ENCODE measurements at places on chromosomes 7 and 10. TPM values are rescaled to one million over a fixed set of nuclear protein-coding genes. Genes with fewer than 3 reads are reported as not detected.

MSS51 gene
- total RNA-seq: 4.4 TPM

KIAA1217 gene
- total RNA-seq: 2.3 TPM

FBXL13 gene
- total RNA-seq: 0.43 TPM

CHST3 gene
- not detected for total RNA-seq

GIMAP8 gene
- 10.2 TPM for total RNA-seq

GRCh38 chr10:24622781-24623301 is 100.8 kb downstream of the ARHGAP21 start:
- peak overlapping the region; percentile 52 for H3K27ac ChIP-seq
- H3K4me3 ChIP-seq: no peak overlapping the region

DNA sequence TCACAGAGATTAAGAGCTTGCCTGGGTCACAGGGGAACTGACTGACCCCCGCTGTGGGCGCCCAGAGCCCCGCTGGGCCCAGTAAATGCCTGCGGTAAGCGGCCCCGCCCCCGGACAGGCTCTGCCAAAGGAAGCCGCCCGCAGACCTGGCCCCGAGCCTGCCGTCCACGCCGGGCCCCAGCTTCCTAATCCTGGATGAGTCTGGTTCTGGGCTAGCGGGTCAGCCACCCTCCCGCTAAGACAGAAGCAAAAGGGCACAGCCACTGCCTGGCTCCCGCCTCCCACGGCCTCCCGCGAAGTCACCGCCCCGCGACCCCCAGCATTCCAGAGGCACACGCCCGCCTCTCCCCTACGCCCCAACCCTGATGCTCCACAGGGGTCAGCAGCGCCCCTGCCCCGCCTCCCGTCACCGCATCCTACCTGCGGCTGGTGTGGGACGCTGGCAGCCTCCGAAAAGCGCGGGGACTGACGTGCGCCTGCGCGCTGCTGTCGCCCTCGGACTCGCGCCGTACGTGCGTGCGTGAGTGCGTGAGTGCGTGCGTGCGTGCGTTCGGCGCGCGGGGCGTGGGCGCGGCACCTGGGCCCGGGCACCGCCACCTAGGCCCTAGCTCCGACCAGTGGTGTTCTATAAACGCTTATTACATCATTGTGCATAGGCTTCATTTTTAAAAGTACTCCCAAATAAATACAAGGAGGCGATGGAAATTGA is at the start of gene FIGNL1:
FIGNL1 (minus strand) TSS at position 470 of the 709 bp plus-strand sequence. CDS start 3,063 bp downstream, outside the sequence.
- DNase-seq: peak; percentile 87
- peak within 1 kb of the TSS; percentile 69 for H3K4me3 ChIP-seq
- peaks cover 19% of the 10 kb centered on the region for H3K36me3 ChIP-seq
- H3K27ac ChIP-seq: peak within 1 kb of the TSS; percentile 32
- peaks cover 10% of the 10 kb centered on the region for H3K4me1 ChIP-seq

GRCh38 chr10:94916423-94916822 is 22.0 kb upstream of the CYP2C9 start:
- H3K4me1 ChIP-seq: no peaks in the 10 kb centered on the region
- H3K27me3 ChIP-seq: no peaks in the 10 kb centered on the region
- DNase-seq: no peak
- H3K4me3 ChIP-seq: no peak overlapping the region
- no peaks in the 10 kb centered on the region for H3K36me3 ChIP-seq
- H3K27ac ChIP-seq: no peak overlapping the region

DNA sequence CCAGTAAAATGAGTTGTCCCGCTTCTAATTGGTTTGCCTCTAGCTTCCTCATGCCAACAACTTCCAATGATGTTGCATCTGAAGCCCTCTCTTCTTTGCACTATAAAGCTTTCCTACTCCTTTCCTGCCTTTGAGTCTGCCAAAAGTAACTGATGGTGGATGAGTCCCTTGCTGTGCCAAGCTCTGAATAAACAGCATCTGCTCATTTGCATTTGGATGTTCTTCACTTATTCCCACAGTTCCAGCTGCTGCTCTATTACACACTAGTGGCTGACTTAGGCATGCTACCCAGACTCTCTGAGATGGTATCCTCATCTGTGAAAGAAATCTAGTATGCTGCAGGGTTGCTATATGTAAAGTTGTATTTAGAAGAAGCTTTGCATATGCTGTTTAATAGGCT is 24.9 kb downstream of the SFR1 start:
- no peak for DNase-seq
- H3K4me1 ChIP-seq: no peaks in the 10 kb centered on the region
- H3K4me3 ChIP-seq: no peak overlapping the region
- H3K27ac ChIP-seq: no peak overlapping the region
- H3K27me3 ChIP-seq: peaks cover 28% of the 10 kb centered on the region

DNA sequence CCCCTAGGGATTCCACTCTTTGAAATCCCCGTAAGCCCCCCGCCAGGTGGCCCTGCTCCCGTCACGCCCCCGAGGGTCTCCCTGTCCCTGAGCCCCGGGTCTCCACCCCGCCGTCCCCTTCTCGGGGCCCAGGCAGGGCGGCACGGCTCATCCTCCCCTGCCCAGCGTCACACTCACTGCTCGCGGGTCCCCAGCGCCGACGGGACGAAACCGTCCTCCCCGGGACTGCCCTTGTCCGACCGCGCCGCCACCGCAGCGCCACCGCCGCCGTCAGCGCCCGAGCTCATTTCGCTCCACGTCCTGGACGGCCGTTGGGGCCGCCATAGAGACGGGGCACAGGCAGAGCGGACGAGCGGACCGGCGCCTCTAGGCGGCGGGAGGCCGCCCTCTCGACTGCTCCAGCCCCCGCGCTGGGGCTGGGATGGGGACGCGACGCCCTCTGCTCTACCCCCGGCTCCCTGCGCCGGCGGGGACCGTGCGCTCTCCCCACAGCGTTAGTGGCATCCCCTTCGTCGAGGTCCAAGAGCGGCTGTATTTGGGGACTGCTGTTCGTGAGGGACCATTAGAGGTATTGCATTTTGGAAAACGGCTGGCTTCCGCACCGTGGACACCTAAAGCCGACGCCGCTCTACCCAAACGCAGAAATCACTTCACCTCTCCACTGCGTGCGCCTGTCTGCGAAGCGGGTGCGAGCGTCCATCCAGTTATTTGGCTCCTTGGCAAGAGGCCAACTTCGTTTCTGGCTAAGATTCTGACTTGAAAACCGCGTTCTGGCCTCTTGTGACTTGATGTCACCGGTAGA is at the start of gene EEF1AKMT2:
EEF1AKMT2 (minus strand) TSS at position 341 of the 802 bp plus-strand sequence; CDS start at position 287, 54 bp downstream.
- H3K4me3 ChIP-seq: peak within 1 kb of the TSS; percentile 97
- H3K27me3 ChIP-seq: peaks cover 4% of the 10 kb centered on the region
- peaks cover 6% of the 10 kb centered on the region for H3K36me3 ChIP-seq

- no peaks in the 10 kb centered on the region for H3K4me1 ChIP-seq
- H3K27me3 ChIP-seq: no peaks in the 10 kb centered on the region
- H3K4me3 ChIP-seq: no peak overlapping the region
- no peak for DNase-seq
- no peaks in the 10 kb centered on the region for H3K36me3 ChIP-seq
Measured at GRCh38 chr7:86411814-86412213, 231.9 kb upstream of the GRM3 start.

GRCh38 chr10:121058082-121058481 is 206.9 kb downstream of the WDR11 start:
- peaks cover 7% of the 10 kb centered on the region for H3K27me3 ChIP-seq
- no peak for DNase-seq
- no peaks in the 10 kb centered on the region for H3K4me1 ChIP-seq
- H3K4me3 ChIP-seq: no peak overlapping the region
- no peaks in the 10 kb centered on the region for H3K36me3 ChIP-seq

- no peaks in the 10 kb centered on the region for H3K36me3 ChIP-seq
- peaks cover 51% of the 10 kb centered on the region for H3K4me1 ChIP-seq
- H3K4me3 ChIP-seq: peak overlapping the region; percentile 86
- no peaks in the 10 kb centered on the region for H3K27me3 ChIP-seq
Measured at GRCh38 chr10:31929261-31930022, 811 bp upstream of the ARHGAP12 start.

GRCh38 chr10:131694781-131695495 is 205.9 kb upstream of the PPP2R2D start:
- peak; percentile 53 for DNase-seq
- H3K27ac ChIP-seq: no peak overlapping the region
- H3K4me3 ChIP-seq: no peak overlapping the region
- H3K27me3 ChIP-seq: peaks cover 17% of the 10 kb centered on the region

GRCh38 chr7:28955718-28956607 is 2.2 kb downstream of the TRIL start:
- DNase-seq: peak; percentile 64
- peaks cover 46% of the 10 kb centered on the region for H3K27me3 ChIP-seq
- H3K4me3 ChIP-seq: peak overlapping the region; percentile 52
- no peaks in the 10 kb centered on the region for H3K4me1 ChIP-seq
- no peak overlapping the region for H3K27ac ChIP-seq

DNA sequence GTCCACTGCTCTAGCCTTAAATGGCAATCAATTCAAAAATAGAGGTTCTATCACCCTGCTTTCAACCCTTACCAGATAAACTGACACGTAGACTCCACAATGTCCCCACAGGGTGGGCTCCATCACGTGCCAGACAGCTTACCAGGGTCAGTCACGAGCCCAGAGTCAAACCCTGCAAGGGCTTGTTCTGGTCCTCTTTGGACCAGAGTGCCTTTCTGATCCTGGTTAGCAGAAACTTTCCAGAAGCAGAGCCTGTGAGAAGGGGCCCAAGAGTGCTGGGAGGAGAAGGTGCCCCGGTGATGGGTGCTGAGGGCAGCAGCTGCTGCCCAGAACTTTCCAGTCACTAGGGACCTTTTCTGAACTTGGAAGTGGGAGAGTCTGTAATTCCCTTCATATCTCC is 354 bp upstream of the GIMAP5 start:
- peak overlapping the region; percentile 97 for H3K27ac ChIP-seq
- H3K4me3 ChIP-seq: peak overlapping the region; percentile 98
- H3K27me3 ChIP-seq: no peaks in the 10 kb centered on the region
- H3K4me1 ChIP-seq: peaks cover 68% of the 10 kb centered on the region

DNA sequence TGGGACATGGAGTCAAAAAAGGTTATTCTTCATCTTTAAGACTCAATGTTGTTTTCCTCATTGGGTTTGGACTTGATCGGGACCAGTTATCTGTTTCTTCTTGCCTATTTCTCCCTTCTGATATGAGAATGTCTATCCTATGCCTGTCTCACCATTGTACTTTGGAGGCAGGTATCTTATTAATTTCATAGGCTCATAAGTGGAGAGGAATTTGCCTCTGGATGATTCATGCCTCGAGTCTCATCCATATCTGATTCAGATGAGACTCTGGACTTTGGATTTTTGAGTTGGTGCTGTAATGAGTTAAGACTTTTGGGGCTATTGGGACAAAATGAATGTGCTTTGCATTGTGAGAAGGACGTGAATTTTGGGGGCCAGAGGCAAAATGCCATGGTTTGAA is 36.2 kb upstream of the CCDC7 start:
- no peak overlapping the region for H3K27ac ChIP-seq
- peaks cover 8% of the 10 kb centered on the region for H3K27me3 ChIP-seq
- H3K4me3 ChIP-seq: no peak overlapping the region

GRCh38 chr7:73908123-73908611 is 47.2 kb downstream of the TMEM270 start:
- DNase-seq: no peak
- H3K4me1 ChIP-seq: no peaks in the 10 kb centered on the region
- H3K4me3 ChIP-seq: no peak overlapping the region
- peaks cover 5% of the 10 kb centered on the region for H3K27me3 ChIP-seq
- no peak overlapping the region for H3K27ac ChIP-seq
- H3K36me3 ChIP-seq: no peaks in the 10 kb centered on the region

- no peak for DNase-seq
- H3K4me3 ChIP-seq: no peak overlapping the region
- no peaks in the 10 kb centered on the region for H3K4me1 ChIP-seq
- H3K36me3 ChIP-seq: no peaks in the 10 kb centered on the region
- H3K27me3 ChIP-seq: peaks cover 8% of the 10 kb centered on the region
Measured at GRCh38 chr10:1963341-1963740, 226.0 kb upstream of the ADARB2 start.

GRCh38 chr7:91193141-91193540 is 71.1 kb upstream of the FZD1 start:
- H3K4me3 ChIP-seq: no peak overlapping the region
- DNase-seq: no peak
- no peaks in the 10 kb centered on the region for H3K4me1 ChIP-seq
- H3K27me3 ChIP-seq: no peaks in the 10 kb centered on the region
- H3K36me3 ChIP-seq: no peaks in the 10 kb centered on the region
- H3K27ac ChIP-seq: no peak overlapping the region

DNA sequence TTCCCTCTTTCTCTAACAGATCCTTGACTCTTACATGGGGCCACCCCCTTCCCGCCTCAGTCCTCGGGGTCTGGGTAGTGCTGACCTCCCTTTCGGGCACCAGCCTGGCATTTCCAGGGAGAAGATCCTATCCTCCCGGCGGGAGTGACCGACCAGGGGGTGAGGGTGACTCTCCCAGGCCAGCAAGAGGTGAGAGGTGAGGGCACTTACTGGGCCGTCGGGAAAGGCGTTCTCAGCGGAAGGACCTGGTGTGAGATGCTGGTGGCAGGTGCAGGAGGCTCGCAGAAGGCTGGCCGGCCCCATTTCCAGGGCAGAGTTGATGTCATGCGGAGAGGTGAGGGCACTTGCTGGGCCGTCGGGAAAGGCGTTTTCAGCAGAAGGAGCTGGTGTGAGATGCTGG is 4.2 kb upstream of the FOXL3 start:
- no peaks in the 10 kb centered on the region for H3K4me1 ChIP-seq
- DNase-seq: no peak
- H3K36me3 ChIP-seq: no peaks in the 10 kb centered on the region
- no peak overlapping the region for H3K27ac ChIP-seq

- peaks cover 51% of the 10 kb centered on the region for H3K27me3 ChIP-seq
- H3K27ac ChIP-seq: no peak overlapping the region
- H3K36me3 ChIP-seq: no peaks in the 10 kb centered on the region
- DNase-seq: no peak
Measured at GRCh38 chr7:116433246-116433645, 66.3 kb upstream of the CAV2 start.

DNA sequence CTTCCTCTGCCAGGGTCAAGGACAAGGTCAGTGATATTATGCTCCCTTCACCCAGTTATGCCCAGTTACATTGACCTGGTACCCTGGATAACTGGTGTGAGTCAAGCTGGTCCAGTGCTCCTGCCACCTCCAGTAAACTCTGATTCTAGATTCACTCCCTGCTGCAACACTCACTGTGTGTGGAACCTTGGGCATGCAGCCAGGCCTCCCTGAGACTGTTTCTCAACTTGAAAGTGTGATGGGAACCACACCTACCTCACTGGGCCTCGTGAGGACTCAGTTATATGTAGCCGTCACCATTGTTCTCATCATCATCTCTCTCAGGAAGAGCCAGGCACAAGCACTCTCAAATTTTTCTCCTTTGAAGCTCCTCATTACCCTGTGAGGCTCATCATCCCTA is 935 bp upstream of the ZNF736 start:
- DNase-seq: no peak
- H3K4me3 ChIP-seq: no peak overlapping the region
- no peaks in the 10 kb centered on the region for H3K27me3 ChIP-seq

DNA sequence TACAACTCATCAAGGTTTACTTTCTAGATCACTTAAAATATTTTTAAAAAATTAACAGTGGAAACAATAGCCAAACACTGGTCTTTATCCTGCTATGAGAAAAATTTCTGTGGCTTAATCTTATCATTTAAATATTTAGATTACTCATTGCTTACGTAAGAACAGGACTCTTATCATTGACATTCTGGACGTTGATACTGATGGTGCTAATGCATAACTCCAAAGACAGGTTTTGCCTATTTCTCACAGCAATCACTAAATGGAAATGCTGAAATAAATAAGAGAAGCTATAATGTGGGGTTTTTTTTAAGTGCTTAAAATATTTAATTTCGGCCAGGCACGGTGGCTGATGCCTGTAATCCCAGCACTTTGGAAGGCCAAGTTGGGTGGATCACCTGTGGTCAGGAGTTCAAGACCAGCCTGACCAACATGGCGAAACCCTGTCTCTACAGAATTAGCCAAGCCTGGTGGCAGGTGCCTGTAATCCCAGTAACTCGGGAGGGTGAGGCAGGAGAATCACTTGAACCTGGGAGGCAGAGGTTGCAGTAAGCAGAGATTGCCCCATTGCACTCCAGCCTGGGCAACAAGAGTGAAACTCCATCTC is 195.0 kb downstream of the HGF start:
- H3K4me1 ChIP-seq: no peaks in the 10 kb centered on the region
- H3K36me3 ChIP-seq: peaks cover 4% of the 10 kb centered on the region
- H3K4me3 ChIP-seq: no peak overlapping the region
